ENCODE measurements at places on chromosomes 12 and 14.

- DNase-seq: no peak
These were observed 465.8 kb downstream of the APAF1 start for GRCh38 chr12:99110868-99111267.

- DNase-seq: no peak
These were observed 56.0 kb downstream of the RNF34 start for GRCh38 chr12:121455766-121456420.

GRCh38 chr14:102511538-102511937, 2.0 kb upstream of the ANKRD9 start:
- no peak for DNase-seq

- DNase-seq: no peak
These were observed 15.7 kb upstream of the KDM2B start for GRCh38 chr12:121596526-121596925.

GRCh38 chr14:57747036-57747435, 118.9 kb downstream of the SLC35F4 start:
- no peak for DNase-seq

- DNase-seq: no peak
These were observed 307.7 kb downstream of the CCDC91 start for GRCh38 chr12:28497889-28498411.

- no peak for DNase-seq
These were observed 83.9 kb downstream of the PAPOLA start for GRCh38 chr14:96586056-96586455.

DNA sequence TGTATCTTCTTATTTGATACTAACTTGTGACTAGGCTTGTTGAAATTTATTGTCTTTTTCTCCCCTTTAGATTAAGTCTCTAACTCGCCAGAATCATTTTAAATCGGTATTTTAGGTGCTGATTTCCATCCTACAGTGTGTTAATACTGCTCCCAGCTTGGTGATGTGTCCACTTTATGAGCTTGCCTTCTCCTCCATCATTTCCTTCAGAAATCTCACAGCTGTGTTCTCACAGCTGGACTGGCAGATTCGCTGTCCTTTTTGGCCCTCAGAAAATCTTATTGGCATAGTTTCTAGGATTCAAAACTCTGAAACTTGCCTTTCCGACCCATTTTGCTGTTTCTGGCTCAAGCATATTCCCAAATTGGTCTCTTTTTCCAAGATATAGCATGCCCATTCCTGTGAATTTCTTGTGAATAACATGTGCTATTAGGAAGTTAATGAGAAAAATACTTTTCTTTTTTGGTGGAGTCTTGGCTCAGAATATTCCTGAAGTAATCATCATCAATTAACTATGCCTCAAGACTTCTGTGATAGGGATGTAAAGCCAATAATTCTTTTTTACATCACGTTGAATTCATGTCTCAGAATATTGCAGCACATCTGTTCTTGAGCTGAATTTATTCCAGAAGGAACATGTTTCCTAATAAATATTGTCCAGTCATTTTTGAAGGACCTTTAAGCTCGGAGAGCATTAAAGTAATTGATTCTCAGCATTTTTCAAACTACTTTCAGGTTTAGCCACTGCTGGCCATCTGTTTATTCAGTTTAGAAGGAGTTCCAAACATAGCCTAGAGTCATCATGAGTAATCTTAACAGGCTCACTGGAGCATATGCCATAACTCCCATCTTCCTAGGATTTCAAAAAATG, 50.0 kb upstream of the USP44 start:
- DNase-seq: no peak

DNA sequence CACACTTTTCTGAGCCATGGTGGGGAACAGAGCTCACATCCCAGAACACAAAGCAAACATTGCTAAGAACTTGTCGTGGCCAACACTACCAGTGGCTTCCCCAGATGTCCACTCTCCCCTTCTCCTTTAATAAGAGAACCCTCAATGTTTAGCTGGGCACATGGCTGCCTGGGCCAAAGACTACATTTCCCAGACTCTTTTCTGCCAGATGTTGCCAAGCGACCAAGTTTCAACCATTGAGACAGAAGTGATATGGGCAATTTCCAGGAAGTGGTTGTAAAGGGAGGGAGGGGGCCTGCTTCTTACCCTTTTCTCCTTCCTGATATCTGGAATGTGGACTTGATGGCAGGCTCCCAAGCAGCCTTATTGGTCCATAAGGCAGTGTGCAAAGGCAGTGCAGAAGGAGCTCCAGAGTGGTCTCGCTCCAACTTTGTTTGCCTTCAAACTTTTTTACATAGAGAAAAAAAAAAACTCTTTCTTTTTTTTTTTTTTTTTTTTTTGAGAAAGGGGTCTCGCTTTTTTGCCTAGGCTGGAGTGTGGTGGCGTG, 24.9 kb upstream of the JDP2 start:
- no peak for DNase-seq

GRCh38 chr14:63147018-63147417, 57.2 kb upstream of the RHOJ start:
- DNase-seq: no peak

DNA sequence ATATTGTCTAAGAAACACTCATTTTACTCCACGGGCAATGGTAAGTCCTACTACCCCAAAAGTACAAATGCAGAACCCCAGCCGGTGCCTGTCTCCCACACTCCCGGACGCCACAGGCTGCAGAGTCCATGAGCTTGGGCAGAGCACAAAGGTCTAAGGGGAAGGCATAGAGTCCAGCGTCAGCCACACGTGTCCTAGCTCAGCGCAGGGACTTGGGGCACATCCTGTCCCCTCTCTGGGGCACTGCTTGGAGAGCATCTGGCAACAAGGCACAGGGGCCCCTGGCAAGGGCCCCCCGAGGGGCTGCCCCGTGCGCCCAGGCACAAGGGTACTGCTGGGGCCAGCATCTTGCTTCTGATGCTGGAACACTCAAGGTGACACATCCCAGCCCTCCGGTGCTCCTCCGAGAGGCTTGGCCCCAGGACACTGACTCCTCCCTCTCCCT, 58.4 kb downstream of the BCL11B start:
- no peak for DNase-seq

DNA sequence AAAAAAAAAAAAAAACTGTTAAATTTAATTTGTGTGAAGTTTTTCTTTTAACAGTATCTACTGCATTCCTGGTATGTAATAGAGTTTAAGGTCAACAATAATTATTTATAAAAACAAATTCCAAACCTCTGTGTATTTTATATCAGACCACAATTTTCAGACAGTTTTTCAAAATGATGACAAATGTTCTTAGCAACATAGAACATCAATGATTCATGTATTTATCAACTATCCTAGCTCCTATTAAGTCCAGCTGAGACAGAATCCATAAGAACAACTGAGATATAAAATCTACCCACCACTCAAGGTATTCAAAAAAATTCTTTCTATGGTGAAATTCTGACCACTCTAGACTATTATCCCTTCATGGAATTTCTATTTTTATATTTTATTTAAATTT, 144.5 kb downstream of the EPS8 start:
- no peak for DNase-seq

DNA sequence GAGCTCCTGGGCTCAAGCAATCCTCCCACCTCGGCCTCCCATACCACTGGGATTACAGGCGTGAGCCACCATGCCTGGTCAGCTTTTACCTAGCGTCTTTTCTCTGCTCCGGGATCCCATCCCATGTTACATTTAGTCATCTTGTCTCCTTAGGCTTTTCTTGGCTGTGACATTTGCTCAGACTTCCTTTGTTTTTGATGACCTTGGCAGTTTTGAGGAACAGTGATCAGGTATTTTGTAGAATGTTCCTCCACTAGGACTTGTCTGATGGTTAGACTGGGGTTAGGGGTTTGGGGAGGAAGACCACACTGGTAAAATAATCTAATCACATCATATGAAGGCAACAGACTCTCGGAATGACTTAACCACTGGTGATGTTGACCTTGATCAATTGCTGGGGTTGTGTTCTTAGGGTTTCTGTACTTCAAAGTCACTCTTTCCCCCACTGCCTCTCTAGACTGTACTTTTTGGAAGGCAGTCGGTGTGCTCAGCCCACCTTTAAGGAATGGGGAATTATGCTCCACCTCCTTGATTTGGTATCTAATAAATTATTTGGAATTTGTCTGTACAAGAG, 48.4 kb downstream of the RIN3 start:
- DNase-seq: no peak

DNA sequence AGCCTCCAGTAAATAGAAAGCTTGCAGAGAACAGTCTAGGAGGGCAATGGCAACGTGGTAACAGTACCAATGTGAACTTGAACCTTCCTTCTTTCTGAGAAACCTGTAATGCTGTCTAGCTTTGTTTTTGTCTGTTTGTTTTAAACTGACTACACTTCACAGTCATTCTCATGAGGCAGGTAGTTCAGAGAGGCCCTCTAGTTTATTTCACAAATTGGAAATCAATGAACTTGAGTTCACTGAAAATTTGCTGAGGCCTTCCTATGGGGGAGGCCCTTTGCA, 2.9 kb upstream of the ATP2A2 start:
- DNase-seq: no peak

Measured in H54 (cell line).